ENCODE measurements at places on chromosomes 12 and 14.

DNA sequence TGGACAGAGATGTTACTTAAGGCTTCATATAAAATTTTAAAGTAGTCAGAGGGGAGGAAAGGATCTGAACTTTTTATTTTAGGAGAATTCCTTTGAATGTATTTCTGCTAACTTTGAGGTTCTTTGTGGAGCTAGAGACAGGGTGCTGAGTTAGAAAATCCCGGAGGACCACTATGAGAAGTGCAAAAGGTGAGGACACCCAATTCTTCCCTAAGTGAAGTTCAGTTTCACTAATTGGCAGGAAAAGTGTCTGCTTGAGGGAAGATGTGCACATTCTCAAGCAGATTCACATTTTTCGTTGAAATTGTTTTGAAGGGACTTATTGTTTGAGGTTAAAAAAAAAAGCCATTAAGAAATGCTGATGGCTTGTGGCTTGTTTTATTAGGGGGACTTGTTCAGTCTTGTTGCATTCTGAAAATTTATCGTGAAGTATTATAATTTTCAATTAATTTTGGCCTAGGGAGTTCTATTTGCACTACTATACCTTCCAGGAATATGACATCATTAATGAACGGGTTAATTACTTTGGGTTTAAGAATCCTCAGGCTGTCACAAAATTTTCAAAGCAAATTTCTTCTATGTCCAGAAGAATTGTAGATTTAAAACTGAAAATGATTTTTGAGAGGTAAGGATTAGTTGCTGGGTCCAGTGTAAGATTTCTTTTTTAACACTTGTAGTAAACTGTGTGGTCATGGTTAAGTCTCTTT is 1.8 kb downstream of the PCNX1 start:
- DNase-seq = no peak

DNA sequence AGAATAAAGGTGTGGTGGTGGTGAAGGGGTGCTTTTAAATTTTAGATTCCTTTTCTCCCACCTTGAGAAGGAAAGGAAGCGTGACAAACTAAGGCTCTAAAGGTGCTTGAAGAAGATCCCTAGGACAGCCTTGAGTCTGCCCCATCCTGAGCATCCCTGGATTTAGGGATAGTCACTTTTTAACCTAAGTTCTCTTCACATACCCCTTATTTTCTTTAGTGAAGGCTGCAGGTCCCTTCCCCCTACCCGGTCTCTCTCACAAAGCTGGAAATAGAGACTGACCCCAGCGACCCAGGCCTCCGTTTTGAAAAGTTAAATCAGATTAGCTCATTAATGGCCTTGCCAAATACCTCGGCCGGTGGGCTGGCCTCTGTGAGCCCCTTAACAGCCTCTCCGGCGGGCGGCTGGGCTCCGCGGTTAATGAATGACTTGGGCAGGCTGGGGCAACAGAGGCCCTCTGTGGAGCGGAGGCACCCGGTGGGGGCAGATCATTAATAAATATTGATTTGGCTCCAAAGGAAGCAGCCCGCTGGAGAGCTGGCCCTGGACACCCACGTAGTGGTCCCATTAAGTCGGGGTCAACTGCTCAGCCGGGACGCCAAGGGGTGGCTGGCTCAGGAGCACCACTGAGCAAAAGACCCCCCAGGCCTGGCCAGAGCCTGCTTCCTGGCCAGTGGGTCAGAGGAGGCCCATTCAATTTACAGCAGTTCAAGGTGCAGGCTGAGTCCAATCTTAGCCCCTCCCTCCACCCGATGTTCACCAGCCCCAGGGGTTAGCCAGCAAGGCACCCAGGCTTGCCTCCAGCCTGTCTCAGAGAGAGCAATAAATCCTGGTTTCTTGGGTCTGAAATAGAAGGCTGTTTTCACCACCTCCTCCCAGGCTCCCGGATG is 31.8 kb downstream of the PAH start:
- no peak for DNase-seq

GRCh38 chr12:93413064-93413463 is 28.7 kb downstream of the UBE2N start:
- no peak for DNase-seq

GRCh38 chr12:80273144-80273543 is 170.9 kb upstream of the PTPRQ start:
- no peak for DNase-seq

- DNase-seq = no peak
Observed at GRCh38 chr14:68554231-68554630, 238.6 kb downstream of the ZFP36L1 start.

DNA sequence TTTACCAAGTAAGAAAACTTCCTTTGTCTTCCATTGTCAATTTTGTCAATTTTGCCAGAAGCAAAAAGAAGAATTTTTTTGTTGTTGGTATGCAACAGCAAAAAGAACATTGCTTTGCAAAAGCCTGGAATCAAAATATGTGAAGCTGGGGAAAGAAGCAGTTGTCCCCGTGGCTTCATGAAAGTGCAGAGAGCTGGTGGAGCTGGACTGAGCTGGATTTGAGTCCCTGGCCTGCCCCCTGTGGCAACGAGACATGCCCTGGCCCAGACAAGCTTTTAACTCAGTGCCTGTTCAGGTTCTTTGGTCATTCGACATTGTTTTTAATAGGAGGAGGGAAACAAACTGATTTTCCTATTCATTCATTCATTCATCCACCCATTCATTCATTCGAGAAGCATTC is 70.3 kb downstream of the SLC15A4 start:
- no peak for DNase-seq

- peak; percentile 59 for DNase-seq
Observed at GRCh38 chr12:103771466-103771865, 69.6 kb downstream of the NT5DC3 start.

DNA sequence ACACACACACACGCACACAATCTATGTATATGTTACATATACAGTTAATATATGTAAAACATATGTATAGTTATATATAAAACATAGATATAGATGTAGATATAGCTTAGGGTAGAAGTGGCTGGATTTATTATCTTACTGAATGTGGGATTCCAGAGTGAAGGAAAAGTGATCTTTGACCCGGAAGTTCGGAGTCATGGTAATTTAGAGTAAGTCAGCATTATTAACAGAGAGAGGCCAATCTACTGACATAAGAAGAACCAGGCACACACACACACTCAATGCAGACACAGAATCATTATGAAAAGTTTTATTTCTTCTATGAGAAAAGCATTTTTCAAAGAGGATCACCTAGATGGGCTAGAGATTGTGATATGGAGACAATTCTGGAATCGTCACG is 384.2 kb upstream of the NOVA1 start:
- DNase-seq = no peak

- no peak for DNase-seq
Observed at GRCh38 chr12:60421741-60422140, 825.9 kb downstream of the SLC16A7 start.

DNA sequence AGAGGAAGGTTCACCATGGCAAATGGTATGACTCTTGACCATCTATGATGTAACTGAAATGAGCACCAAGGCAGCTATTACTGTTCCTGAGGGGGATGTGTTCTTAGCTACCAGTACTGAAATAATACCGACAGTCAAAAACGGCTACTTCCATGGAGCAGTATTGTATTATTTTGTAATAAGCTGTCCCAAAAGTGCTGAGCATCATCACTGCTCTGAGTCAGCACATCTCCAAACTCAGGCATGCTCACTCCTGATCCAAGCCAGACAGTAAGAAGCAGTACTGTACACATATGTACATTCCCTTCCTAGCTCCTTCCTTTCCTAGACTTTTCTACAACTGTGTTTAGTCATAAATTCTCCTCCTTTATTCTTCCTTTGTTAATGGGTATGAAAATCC is 8.6 kb downstream of the VTI1B start:
- no peak for DNase-seq

DNA sequence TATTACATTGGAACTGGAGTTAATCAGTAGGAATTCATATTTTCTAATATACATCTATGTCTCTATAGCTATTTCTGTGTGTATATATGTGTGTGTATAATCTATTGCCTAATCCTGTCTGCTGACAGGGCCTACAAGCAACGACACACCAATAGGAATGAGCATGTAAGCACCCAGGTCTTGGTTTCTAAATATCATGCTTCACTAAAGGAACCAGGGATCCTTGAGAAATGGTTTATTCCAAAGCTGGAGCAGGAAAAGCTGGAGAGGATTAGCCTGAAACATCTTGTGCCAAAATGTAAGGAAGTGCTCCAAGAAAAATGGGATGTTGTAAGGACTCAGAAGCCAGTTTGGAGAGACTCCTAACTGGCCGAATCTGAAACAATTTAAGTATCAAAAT is 29.3 kb upstream of the LGALS3 start:
- DNase-seq = no peak

GRCh38 chr12:131873293-131873692 is 21.1 kb upstream of the ULK1 start:
- DNase-seq = no peak

DNA sequence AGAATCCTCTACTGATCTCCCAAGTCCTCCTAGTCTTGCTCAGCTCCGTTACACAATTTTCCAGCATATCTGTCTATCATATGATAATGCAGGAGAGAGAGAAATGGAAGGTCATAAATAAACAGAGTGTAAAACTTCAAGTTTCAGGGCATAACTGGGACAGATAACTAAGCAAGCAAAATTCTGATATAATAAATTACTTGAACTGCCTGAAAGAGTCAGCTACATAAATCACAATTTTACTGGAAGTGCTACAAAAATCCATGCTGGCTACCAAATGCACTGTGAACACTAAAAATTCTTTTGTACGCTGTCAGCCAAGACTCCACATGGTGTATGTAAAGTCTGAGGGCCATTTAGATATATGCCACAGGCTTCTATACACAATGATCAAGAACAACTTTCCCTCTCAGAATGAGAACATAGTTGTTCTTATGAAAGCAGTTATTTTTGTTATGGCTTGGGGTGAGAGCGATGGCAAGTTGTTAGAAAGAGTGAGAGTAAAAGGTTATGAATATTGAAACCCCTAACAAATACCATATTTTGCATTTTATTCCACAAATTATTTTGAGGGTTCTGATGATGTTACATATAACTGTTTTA is 41.1 kb downstream of the GRIP1 start:
- DNase-seq = no peak

GRCh38 chr12:107317751-107318555 is 224.6 kb upstream of the CRY1 start:
- peak; percentile 94 for DNase-seq

DNA sequence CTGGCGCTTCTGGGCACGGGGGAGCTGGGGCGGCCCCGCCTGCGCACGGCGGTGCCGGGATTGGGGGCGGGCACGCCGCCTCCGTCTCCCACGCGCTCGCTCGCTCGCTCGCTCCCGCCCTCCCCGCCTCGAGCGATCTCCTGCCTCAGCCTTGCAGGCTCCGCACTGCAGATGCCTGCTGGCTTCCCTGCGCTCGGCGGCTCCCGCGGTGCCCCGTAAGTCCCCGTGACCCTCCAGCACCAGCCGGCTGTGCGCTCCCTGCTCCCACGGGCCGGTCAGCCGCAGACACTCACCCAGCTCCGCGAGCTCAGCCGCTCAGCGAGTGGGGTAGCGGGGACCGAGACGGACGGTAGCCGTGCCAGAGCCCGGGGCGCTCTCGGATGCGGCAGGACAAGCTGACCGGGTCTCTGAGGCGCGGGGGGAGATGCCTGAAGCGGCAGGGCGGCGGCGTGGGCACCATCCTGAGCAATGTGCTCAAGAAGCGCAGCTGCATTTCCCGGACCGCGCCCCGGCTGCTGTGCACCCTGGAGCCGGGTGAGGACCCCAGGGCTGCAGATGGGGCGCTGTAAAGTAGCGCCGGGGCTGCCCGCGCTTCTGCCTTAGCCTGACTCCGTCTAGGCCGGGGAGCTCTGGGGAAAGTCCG is at the start of gene TBC1D30:
TSS of gene TBC1D30 (plus strand) at position 148 of the 643 bp plus-strand sequence. CDS start at position 381, 233 bp downstream.
- DNase-seq = peak; percentile 11

- DNase-seq = no peak
Observed at GRCh38 chr14:57755018-57755521, 110.8 kb downstream of the SLC35F4 start.

DNA sequence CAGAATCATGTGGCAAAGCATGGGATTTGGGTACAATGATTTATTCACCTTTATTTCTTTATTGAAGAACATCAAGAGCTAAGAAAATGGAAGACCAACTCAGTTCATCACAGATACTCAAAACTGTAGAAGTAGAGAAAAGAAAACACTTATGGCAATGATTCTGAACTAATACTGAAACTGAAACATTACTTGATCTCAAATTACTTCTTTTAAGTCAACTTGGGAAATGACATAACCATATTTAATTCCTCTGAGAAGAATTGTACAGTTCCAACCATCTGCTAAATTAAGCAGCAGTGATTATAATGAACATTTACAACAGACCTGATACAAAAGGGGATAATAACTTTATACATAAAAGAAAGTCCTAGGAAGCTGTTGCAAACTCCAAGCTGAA is 466.5 kb downstream of the TMTC2 start:
- no peak for DNase-seq

- DNase-seq = no peak
Observed at GRCh38 chr12:103924761-103925641, 5.2 kb upstream of the HSP90B1 start.

DNA sequence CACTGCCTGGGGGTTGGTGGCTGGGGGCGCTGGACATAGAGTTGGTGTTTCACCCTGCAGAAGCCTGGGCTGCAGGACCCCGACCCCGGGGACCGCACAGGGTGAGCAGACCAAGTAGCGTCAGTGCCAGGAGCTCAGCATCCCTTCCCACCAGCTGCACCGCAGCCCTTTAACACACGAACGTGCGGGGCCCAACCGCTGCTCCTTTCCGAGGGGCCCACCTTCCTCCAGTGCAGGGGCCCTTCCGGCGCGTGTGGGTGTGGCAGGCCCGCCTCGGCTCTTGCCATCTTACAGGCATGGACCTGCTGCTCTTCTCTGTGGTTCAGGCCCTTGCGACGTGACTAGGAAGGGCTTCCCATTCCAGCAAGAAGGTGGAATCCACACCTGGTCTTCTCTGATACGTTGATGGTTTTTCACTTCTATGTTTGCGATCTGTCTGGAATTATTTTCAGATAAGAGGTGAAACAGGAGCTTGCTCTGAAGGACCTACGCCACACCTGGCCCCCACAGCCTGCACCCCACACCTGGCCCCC is 47.8 kb downstream of the LRCOL1 start:
- DNase-seq = no peak

DNA sequence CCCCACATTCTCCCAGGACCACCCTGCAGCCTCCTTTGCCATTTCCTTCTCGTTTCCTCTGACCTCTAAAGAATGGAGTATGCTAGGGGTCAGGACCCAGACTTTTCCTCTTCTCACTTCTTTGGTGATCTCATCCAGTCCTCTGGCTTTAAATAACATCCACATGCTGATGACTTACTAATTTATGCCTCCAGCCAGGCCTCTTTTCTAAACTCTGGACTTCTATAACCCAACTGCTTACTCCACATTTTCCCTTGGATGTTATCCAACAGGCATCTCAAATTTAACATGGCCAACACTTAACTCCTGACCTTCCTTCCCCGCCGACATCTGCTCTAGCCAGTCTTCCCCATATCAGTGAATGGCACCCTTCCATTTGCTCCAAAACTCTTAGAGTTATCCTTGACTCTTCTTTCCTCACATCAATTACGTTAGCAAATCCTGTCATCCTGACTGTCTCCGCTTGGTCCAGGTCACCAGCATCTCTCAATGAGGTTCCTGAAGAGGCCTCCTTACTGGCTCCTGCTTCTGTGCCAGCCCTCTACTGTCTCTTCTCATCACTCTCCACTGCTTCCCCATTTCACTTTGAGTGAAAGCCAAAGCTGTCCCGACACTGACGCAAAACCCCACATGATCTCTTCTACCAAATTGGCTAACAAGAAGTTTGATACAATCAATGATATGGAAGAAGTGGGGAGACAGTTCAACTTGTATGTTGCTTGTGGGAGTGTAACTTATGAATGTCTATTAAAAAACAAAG is 42.7 kb downstream of the TMBIM6 start:
- DNase-seq = peak; percentile 62
